Stimulated activated CD4-positive, alpha-beta T cell treated with anti-CD3 and anti-CD28 coated beads, Interleukin-1b, Interleukin-23, amount 100 ng/mL, for 48 hours (primary cell): ENCODE measurements at places on chromosomes 3 and 15.

- DNase-seq: no peak
Measured at GRCh38 chr15:36924034-36924433, 176.3 kb downstream of the MEIS2 start.

DNA sequence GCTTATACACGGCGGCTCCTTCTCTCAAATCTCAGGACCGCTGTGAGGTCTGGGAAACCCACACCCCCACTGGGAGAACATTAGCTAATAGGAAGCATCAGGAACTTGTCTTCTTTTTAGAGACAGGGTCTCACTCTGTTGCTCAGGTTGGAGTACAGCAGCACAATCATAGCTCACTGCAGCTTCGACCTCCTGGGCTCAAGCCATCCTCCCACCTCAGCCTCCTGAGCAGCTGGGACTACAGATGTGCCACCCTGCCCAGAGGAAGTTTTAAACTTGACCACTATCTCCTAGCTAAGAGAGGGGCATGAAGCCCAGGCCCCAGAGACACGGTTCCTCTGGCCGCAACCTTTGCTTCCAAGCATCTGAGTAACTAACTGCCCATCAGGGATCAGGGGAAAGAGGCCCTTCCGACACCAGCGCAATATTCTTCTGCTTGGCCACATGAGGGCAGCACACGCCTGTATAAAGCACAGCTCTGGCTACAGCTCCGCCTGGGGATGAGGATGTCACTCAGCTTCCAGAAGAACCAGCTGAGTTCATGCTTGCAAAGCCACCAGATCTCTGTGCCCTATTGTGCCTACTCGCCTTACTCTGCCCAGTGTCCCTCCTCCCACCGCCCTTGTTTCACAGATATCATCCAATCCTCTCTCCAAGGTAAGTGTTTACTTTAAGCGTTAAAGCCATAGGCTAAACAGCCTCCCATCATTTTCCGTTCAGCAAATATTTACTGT lies 57.6 kb upstream of the SLC6A11 start:
- peak; percentile 42 for DNase-seq

GRCh38 chr3:70393881-70394612 lies 81.6 kb upstream of the MDFIC2 start:
- no peak for DNase-seq

DNA sequence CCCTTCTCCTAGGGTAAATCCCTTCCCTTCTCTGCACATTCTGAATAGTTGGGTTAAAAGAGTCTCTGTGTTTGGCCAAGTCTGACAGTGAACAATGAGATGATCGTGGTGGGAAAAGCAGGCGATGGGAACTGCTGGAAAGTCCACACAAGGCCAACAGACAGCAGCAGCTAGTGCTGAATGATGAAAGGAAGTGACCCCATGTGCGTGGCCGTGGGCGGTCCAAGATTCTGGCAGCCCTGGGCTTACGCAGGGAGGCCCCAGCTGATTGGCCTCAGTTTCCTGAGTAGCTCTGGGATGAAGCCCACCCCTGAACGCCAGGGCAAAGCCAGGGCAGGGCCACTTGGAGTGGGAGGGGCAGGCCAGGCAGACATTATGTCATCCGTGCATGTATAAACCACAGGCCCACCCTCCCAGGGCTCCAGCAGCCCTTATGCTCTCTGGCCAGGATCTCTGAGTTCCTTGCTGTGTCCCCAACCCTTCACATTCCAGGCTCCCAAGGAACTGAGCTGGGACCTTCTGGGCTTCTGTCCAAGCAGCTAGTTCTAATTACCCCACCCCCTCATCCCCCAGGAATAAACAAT lies 57.8 kb downstream of the CDC25A start:
- no peak for DNase-seq

GRCh38 chr3:2511356-2511755 lies 412.7 kb downstream of the CNTN4 start:
- no peak for DNase-seq

- no peak for DNase-seq
Measured at GRCh38 chr15:67023517-67024313, 41.7 kb upstream of the SMAD3 start.

DNA sequence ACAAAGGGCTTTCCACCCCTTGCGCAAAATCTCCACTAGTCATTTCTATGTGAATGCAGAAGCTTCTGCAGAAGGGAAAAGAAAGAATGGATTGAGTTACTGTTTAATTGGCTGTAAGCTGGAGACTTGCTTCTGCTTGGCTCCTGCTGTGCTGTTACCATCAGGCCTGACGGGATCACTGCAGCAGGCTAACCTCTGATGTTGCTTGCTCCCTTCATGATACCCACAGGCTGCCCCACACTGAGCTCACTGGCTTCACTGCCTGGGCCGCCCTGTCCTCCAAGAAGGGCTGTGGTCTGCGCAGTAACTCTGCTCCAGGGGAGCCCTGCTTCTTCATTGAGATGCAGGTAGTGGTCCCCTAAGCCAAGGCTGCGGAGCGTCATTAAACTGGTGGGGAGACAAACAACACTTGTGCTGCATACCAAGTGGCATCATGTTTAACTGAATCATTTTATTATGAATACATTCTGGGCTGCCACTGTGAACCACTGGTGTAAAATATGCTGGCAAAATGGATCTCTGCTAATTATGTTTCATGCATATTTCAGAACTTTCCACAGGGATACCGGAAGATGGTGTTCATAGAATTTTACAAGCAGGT lies 78.6 kb downstream of the WDR49 start:
- DNase-seq: no peak

GRCh38 chr3:15405448-15406050 lies 21.8 kb downstream of the METTL6 start:
- DNase-seq: no peak

DNA sequence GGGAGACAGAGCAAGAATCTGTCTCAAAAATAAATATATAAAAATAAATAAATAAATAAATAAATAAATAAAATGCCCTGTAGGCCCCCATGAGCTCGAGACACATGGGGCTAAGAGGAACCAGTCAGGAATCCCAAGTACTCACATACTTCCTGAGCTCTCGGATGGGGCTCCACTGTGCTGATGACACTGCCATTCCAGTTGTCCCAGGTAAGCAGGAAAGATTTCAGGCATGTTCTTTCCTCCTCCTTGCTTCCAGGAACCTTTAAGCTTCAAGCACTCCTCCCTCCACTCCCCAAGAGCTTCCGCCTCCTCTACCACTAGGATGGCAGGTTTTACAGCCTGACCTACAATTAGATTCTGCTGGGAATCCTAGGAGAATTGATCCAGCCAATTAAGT lies 113.4 kb downstream of the SLC49A4 start:
- DNase-seq: no peak

DNA sequence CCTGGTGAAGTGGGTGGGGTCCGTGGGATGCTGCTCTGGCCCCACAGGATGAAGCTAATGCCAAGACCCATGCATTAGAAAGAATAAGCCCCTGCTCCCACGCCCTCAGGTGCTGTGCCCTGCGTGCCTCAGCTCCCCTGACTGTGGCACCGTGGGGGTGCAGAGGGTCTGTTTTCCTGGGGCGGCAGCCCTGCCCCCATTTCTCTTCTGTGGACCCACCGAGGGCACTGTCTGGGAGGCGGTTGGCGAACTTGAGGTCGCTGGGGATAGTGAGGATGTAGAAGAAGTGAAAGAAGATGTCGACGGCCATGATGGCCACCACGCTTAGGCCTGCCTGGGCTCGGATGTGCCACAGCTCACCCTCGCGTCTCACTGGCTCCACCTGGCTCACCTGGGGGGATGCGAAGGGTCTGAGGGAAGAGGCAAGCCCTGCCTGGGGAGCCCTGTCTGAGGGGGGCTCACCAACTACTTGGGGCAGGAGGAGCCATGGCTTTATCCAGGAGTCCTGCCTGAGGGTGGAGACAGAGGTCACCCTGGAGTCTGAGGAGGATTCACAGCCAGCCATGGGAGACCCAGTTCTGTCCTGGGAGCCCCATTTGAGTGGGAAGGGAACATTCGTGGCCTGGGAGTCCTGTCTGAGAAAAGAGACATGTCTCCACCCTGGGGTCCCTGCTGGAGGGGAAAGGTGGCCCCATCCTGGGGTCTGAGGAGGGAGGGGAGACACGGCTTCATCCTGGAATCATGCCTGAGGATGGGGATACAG lies 5.1 kb downstream of the HHATL start:
- no peak for DNase-seq

- no peak for DNase-seq
Measured at GRCh38 chr15:65189102-65189740, 4.1 kb upstream of the CLPX start.

GRCh38 chr3:6260551-6261191 lies 600.2 kb upstream of the GRM7 start:
- DNase-seq: no peak

DNA sequence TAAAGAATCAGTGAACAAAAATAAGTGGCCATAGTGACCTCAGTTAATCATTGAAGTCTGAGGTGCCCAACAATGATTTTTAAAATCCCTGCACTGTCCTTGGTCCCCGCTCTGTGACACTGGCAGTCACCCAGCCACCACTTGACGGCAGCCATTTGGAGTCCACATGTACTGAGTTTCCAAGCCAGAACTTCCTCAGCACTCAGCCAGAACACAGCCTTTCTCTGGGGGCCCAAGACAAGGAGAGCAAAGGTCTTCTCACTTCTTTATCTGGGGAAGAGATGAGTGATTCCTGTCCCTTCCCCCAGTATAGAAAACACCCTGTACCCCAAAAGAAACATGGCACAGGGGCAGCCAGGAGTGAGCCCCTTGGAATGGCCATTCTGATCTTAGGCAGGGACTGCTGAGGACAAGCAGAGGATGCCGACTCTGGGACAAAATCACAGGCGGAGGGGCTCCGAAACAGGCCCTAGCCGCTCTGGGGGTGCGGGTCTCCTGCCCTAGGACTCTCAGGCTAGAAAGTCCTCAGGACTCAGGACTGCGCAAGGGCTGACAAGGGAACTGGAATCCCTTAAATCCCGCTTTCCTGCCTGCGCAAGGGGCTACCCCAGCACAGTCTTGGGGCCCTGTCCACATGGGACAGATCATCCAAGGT lies 12.8 kb downstream of the PAK6 start:
- no peak for DNase-seq

- DNase-seq: no peak
Measured at GRCh38 chr15:64824929-64825430, 467 bp downstream of the PIF1 start.
